Astrocyte of the cerebellum (primary cell): ENCODE measurements at places on chromosomes 2 and 18.

- no peak for DNase-seq
Measured at GRCh38 chr2:160492401-160493226, 993 bp downstream of the RBMS1 start.

DNA sequence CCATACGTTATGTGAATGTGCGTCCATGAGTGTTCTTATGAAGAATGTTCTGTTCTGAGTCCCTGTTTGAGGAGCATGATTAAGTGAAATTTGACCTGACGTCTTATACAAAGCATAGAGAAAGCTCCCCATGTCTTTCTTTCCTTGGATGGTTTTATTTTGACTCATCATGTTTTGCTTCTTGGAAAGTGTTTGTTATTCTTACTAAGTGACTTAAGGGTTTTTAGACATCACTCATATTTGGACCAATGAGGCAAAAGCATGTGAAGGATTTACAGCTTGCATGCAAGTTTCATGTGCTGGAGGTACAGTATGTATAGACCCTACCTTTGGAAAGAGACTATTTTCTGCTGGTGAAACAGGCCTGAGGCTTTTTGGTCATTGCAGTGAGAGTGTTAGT lies 33.5 kb upstream of the ZEB2 start:
- peak; percentile 65 for DNase-seq

GRCh38 chr2:20501974-20502373 lies 55.1 kb downstream of the RHOB start:
- peak; percentile 71 for DNase-seq

DNA sequence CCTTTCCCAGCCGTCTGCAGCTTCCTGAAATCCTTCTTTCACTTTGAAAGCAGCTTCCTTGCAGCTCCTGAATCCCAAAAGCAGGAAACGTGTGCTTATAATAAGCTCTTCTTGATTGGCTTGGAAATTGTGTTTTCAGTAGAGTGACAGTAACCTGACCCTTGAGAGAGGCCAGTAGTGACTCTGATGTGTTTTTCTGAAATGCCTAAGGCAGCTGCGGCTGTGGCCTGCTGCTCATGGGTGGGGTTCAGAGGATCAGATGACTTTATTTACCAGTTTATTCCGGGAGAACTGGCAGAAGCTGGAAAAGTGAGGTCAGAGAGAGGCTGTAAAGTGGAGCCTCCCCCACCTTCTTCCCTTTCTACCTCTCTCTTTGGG lies 31.9 kb upstream of the RPIA start:
- no peak for DNase-seq

GRCh38 chr2:64567473-64567872 lies 43.3 kb downstream of the AFTPH start:
- no peak for DNase-seq

DNA sequence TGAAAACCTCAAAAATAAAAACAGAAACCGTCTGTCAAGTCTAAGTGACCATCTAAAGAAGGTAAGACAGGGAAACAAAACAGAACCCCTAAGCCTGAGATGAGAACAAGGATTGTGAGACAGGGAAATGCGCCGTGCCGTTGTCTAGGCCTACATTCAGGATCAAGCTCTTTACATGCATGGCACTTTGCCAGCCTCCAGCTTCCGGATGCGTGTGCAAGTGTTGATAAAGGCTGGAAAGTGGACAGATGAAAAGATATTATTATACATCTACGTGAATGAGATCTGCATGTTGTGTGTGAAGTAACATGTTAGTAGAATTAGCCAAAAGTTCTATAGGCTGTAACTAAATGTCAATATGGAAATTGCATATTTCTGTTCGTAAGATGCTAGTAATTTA lies 28.6 kb upstream of the TMEM87B start:
- no peak for DNase-seq

DNA sequence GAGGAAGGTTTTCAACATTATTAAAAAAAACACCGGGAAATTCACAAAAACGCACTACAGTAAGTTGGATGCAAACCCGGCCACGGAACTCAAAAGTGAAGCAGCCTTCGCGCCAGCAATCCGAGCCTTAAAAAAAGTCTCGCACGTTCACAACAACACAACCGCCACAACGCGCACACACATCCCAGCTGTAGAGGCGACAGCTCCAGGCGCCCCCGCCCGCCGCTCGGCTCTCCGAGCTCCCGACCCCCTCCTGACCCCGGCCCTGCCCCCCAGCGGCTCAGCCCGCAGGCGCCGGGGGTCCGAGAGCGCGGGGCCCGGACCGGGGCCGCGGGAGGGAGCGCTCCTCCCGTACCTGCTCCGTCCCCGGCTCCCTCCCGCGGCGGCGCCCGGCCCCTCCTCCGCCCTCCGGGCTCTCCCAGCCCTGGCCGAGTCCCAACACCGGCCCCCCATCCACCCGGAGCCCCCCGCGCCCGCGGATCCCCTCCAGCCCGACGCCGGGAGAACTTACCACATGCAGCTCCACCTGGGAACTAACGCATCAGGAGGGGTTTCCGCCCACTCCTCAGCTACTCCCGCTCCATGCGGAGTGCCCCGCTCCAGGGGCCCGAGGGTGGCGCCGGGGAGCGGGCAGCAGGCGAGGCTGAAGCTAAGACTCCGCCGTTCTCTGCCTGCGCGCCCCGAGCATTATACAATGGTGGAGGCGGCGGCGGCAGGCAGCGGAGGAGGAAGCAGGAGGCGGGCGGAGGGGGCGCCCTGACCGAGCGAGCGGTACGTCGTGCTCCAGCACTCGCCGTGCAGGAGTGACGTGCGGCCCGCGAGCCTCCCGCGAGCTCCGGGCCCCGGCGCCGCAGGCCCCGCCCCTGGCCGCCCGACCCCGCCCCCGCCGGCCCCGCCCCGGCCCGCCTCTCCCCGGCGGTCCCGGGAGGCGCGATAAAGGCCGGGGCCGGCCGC lies at the start of gene SERTAD2:
SERTAD2 (minus strand) TSS at position 805 of the 954 bp plus-strand sequence. CDS start 17,042 bp downstream, outside the sequence.
- peak; percentile 50 for DNase-seq

- no peak for DNase-seq
Measured at GRCh38 chr2:73110168-73111072, 2.3 kb downstream of the RAB11FIP5 start.

- peak; percentile 90 for DNase-seq
Measured at GRCh38 chr2:45964223-45964841, 312.9 kb downstream of the PRKCE start.

DNA sequence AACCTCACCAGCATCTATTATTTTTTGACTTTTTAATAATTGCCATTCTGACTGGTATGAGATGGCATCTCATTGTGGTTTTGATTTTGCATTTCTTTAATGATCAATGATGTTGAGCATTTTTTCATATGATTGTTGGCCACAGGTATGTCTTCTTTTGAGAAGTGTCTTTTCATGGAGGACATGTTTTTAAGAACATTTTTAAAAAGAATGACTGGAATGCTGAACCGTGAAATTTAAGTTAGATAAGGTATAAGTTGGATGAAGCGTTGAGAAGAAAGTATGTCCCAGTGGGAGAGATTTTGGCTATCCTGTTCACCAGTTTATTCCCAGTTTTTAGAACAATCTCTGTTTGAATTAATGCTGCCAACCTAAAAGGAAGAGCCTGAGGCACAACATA lies 365.9 kb downstream of the CELF4 start:
- peak; percentile 34 for DNase-seq

- no peak for DNase-seq
Measured at GRCh38 chr18:67282796-67283195, 233.7 kb downstream of the DSEL start.

DNA sequence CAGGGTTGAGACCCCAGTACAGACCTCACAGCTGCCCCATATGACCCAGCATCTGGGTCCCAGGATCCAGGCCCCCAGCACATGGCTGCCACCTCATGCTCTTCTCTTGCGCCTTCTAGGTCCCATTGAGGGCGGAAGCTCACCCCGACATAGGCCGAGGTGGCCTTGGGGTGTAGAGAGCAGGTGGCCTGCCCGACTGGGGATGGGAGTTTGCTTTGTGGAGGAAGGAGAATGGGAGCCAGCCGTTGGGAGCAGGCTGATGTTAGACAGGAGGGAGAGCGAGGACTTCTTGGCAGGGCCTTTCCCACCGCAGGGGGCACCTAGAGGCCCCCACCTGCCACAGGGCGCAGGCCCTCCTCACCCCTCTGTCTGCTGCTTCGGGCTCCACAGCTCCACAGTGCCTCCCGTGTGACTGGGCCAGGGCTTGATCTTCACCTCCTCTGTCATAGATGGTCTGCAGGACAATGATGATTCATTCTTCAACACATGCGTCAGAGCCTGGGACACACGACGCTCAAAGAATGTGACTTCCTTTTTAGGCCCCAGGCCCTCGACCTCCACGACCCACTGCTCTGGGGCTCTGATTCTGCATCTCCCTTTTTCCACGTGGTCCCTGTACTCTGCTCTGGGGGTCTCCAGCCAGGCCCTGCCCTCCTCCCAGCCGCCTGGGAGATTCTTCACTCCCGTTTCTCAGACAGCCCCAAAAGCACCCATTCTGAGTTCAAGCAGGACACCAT lies 86.6 kb upstream of the ODC1 start:
- no peak for DNase-seq

DNA sequence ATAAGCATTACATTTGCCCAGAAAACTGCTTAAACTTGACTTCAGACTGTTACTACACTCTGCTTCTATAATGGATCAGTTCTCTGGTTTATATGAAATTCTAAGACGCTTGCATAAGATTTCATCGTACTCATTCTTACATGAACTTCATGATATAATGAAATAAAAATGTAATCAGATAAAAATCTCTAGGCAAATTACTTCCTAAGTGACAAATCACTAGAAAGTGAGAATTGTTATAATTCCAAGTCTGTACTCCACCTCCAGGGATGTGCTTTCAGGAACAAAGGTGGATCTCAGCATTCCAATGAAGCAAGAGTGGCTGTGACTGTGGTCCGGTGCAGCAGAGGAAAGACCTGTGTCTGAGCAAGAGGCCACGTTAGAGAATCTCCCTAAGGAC lies 226.2 kb downstream of the PIEZO2 start:
- DNase-seq: no peak

- no peak for DNase-seq
Measured at GRCh38 chr2:147137711-147138110, 707.1 kb upstream of the ACVR2A start.

- DNase-seq: no peak
Measured at GRCh38 chr2:1736045-1736444, 8.3 kb downstream of the PXDN start.

- DNase-seq: peak; percentile 94
Measured at GRCh38 chr2:43075054-43075593, 151.3 kb downstream of the ZFP36L2 start.

DNA sequence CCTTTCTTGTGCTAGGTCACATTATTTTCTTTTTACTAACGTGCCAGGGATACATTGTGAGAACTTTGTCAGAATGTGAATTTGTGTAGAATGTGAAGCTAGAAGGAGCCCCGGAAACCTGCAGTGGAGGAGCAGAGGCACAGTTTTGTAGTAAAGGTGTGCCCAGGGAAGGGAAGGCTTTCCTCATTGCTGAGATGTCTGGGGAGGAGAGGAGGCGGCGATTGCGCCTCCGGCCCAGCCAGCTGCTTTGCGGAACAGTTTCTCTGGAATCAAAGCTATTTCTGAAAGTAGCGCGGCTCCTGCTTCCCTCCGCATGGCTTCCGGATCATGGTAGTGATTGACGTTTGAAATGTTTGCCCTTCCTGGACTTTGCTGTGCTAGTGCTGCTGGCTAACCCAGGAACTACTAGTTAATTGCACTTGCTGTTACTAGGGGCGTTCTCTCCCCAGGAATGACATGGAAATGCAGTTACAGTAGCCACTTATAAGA lies 83.1 kb upstream of the RBM44 start:
- no peak for DNase-seq

- DNase-seq: peak; percentile 3
Measured at GRCh38 chr2:167550448-167550847, 662.2 kb downstream of the XIRP2 start.

DNA sequence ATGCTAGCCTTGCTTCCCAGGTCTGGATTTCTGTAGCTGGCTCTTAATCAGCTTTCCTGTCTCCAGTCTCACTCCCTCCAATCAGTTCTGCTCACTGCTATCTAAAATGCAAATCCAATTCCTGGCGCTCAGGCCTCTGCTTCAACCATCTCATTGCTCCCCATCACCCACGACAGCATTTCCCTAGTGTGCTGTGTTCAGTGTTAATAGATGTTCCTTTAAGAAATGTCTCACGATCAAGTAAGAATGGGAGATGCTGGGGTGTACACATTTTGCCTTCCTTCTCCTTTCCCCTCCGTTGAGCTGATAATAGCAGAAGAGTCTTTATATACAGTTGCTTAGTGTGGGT lies 1.6 kb upstream of the PUM2 start:
- DNase-seq: no peak

- DNase-seq: no peak
Measured at GRCh38 chr2:161415987-161416707, at the start of gene TBR1. TSS of gene TBR1 (plus strand) at chr2:161416297. CDS start at chr2:161416411, 114 bp downstream.

DNA sequence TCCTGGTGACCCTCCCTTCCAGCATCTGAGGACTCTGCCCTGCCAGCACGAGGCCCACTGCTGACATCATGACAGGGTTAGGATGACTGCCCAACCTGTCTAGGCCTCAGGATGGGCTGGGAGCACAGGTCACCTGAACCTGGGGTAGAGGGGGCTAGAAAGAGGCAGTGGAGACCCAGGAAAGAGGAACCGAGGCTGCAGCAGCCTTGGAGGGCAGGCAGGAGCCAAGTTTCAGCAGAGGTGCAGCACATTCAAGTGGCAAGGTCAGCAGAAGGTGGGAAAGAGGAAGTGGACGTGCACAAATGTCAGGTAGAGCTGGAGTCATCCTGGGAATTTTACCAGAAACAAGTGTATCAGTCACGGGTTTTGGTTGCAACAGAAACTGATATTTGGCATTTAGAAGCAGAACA lies 13.6 kb upstream of the RAB10 start:
- DNase-seq: no peak

DNA sequence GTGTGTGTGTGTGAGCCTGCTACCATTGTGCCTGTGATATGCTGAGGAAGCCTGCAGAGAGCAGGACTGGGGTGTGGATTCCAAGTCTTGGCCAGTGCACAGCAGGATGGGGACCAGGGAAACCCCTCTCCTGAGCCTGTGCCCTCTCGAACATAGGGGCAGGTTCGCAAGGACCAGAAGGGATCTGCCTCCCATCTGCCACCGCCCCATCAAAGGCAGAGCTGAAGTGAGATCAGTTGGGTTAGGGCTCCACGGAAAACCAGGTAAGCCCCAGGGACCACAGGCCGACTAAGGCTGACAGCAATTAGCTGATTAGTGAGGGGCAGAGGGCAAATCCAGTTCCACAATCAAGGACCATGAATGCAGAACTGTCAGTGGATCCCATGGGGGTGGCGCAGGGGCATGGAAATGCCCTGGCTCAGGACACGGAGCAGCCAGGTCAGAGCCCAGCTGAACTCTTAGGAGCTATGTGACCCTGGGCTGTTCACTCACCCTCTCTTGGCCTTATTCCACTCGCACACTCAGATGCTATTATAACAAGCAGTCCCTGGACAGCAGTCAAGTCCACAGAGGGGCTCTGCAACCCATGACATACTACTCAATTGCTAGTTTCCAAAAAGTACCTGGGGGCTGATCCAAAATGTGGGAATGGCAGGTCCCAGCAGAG lies 84.2 kb upstream of the ID2 start:
- no peak for DNase-seq

DNA sequence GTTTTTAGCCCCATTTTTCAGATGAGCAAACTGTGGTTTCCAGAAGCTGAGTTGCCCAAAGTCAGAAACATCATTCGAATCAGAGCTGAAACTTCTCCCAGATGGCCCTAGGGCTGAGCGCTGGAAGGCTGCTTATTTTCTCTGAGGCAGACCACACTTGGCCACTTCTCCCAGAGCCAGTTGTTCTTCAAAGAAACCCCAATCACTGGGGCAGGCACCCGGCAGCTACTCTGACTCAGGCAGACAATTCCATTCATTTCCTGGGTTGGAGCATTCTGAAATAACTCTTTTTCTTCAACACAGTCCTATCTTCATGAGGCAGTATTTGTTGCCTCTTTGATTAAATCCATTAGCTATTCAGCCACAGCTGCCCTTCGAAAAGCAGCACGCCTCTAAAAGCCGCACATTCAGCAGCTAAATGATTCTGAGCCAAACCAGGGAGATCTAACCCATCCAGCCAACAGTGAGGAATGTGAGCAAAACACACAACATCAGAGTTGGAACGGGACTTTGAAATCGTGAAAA lies 40.9 kb downstream of the LRATD1 start:
- peak; percentile 16 for DNase-seq
